Effector memory CD4-positive, alpha-beta T cell (primary cell): ENCODE measurements at places on chromosomes 2 and 18.

GRCh38 chr18:40974448-40974847, 980.6 kb upstream of the PIK3C3 start:
- DNase-seq = no peak

DNA sequence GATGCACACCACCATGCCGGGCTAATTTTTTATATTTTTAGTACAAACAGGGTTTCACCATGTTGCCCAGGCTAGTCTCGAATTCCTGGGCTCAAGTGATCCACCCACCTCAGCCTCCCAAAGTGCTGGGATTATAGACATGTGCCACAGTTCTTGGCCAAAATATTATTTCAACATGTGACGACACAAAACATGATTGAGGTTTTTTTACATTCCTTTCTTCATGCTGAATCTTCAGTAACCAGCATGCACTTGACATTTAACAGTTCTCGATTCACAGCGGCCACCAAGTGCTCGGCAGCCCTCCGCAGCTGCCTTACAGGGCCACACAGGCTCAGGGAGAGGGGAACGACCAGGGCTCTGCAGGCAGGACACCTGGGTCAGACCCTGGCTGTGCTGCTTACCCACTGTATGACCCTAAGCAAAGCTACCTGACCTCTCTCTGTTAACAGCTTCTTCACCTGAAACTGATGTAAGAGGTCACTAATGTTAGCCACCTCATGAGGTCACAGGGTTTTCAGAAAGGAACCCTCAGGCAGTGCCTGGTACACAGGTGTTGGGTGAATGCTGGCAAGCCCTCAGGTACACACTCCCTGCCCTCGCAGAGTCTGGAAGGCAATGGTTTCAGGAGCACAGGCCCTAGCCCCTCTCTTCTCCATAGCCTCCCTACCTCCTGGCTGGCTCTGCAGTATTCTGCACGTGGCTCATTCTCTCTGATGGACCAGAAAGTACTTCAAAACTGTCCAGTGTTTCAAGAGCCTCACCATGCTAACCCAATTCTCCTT, 25.7 kb downstream of the TUBB6 start:
- no peak for DNase-seq

DNA sequence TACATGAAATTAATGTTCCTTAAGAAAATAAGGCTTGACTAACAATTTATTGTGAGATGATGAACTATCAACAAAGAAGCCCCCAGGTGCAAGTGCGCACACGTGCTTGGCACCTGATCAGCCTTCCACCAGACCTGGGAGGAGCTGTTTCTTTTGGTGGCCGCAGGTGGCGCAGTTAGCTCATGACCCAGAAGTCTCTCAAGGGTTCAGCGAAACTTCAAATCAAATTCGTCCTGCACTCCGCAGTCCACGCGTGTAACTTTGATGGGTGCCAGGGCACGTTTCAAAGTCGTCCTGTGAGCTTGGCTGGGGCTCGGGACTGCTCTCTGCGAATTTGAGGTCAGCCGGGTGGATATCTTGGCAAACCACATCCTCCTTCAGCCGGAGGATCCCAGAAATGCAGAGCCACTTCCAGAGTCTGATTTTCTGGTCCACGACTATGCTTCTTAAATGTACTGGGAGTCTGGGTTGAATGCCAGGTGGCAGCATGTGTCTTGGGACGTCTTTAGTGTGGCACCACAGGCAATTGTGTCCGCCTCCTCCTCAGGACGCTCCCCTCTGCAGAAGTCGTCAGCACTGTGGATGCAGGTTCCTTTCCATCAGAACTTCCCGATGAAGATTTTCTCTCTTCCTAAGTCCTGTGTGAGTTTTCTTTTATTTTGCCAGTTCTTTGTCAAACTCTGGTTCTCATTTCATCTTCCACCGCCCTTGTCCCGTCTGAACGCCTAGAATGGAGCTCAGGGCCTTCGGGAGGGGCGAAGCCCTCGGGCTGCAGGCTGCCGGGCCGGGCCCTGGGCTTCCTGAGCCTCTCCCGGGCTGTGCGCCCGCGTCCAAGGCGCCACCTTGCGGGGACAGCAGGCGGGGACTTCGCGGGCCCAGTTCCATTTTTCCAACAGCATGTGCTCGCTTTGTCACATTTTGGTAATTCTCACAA, 61.3 kb upstream of the RAPGEF4 start:
- no peak for DNase-seq

DNA sequence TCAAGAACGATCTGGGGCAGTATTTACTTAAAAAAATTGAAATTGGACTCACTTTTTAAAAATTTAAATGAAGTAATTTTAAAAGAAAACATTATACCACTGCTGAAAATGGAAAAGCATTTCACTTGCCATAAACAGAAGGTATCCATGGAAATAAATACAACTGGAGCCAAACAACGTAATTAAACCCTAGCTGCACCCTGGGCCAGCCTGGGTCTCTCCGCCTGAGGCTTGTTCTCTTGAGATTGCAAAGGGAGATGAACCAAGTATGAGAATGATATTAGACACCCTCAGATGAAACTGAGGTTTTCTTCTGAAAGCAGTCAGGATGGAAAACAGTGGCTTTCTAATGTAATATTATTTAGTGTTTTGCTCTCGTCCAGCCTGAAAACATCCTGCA, 264.4 kb downstream of the KCNE4 start:
- no peak for DNase-seq

GRCh38 chr18:59275406-59275949, 2.2 kb upstream of the RAX start:
- DNase-seq = no peak

DNA sequence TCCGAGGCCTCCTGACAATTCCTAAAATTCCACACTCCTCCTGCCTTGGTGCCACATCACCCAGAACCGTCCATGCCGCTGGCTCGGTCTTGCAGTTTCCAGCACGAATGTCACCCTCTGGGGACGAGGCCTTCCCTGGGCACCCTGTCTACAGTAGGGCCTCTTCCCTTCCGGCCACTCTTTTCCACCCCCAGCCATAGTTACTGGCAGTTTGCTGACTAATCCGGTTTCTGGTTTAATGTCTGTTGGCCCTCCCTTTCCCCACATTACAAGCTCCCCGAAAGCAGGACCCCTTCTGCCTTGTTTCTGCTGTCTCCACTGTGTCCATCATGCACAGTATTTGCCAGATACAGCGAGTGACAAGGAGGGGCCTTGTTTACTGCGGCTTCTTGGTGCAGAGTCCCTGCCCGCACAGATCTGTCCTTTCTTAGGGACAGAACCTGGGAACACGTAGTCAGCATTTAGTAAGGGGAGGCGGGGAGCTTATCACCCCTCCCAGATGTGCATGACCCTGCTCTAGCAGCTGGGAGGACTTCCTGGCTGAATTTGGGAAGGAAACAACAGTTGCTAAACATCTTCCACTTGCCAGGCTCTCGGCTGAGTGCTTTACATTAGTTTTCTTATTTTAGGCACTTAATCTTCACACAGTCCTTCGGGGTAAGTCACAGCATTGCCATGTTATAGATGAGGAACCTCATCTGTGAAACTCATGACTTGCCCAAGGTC, 23.6 kb upstream of the CATIP start:
- no peak for DNase-seq

DNA sequence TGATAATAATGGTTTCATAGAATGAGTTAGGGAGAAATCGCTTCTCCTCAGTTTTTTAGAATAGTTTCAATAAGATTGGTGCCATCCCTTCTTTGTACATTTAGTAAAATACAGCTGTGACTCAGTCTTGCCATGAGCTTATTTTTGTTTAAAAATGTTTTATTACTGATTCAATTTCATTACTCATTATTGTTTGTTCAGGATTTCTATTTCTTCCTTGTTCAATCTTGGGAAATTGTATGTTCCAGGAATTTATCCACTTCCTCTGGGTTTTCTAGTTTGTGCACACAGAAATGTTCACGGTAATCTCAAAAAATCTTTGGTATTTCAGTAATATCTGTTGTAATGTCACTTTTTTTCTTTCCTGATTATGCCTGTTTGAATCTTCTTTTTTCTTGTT, 371.5 kb upstream of the SETBP1 start:
- DNase-seq = no peak

GRCh38 chr2:102522890-102523289, 49.9 kb downstream of the SLC9A4 start:
- no peak for DNase-seq

DNA sequence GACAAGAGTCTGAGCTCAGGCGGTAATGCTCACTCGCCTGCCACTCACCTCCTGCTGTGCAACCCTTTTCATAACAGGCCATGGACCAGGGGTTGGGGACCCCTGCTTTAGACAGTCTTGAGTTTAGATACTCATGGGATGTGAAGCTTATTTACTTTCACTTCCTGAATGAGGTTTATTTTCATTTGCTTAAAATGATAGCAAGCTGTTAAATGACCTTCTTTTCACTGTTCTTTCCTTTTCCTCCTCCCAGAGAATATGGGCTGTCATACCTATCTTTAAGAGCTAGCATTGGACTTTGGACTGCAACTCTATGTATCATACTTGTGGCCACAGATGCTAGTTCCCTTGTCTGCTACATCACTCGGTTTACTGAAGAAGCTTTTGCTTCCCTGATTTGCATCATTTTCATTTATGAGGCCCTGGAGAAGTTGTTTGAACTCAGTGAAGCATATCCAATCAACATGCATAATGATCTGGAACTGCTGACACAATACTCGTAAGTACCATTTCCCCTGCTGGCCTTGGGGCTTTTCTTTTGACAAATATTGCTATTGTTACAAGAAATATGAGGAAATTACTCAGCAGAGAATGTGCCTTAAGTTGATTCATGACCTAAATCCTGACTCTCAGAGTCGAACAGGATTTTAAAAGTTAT, 168.5 kb downstream of the DPP4 start:
- DNase-seq = no peak

DNA sequence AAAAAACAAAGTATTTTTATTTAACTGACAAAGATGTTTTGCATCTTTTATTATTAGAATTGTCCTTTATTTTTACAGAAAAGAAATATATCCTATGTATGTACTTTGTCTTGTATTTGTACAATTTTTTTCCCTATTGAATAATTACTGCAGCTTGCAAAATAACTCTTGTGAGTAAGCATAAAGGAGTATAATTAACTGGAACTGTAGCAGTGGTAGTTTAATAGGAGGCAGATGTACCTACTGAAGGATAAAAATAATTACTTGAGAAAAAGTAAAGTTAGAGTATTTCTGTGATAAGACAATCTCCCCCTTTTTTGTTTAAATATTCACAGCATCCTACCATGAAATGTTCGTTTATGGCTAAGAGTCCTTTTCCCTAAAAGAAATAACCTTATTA, 34.7 kb downstream of the EHBP1 start:
- no peak for DNase-seq

DNA sequence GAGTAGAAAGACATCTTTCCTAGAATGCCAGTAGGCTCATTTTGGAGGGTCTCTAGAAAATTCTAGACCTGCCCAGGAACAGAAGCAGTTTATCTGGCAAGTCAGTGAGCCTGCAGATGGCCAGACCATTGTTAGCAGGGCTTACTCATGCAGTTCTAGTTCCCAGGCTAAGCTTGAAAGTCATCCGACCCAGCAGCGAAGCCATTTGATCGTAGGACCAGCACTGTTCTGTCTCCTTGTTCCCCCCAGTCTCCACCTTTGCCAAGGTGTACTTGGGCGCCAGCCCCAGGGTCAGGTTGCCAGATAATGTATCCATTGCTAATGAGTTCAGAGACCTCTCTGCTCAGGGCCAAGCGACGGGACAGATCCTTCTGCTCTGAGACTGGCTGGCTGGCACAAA, 70.1 kb downstream of the EPAS1 start:
- DNase-seq = no peak

DNA sequence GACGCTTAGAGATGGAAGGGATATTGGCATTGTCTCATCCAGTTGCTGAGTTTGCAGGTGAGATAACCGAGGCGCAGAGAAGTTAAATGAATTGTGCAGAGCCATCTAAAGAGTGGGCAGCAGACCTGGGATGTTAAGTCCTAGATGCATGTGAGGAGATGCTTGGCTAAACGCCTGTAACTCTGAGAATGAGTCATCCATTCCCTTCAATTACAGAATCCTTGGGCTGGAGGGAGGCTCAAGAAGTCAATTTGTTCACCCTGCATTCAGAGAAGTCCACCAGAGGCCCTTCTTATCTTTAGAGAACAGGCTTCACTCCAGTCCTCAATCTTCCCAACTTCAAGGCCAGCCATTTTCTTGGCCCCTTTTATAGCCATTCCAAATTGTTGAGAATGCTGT, 1.6 kb downstream of the EHD3 start:
- DNase-seq = no peak

DNA sequence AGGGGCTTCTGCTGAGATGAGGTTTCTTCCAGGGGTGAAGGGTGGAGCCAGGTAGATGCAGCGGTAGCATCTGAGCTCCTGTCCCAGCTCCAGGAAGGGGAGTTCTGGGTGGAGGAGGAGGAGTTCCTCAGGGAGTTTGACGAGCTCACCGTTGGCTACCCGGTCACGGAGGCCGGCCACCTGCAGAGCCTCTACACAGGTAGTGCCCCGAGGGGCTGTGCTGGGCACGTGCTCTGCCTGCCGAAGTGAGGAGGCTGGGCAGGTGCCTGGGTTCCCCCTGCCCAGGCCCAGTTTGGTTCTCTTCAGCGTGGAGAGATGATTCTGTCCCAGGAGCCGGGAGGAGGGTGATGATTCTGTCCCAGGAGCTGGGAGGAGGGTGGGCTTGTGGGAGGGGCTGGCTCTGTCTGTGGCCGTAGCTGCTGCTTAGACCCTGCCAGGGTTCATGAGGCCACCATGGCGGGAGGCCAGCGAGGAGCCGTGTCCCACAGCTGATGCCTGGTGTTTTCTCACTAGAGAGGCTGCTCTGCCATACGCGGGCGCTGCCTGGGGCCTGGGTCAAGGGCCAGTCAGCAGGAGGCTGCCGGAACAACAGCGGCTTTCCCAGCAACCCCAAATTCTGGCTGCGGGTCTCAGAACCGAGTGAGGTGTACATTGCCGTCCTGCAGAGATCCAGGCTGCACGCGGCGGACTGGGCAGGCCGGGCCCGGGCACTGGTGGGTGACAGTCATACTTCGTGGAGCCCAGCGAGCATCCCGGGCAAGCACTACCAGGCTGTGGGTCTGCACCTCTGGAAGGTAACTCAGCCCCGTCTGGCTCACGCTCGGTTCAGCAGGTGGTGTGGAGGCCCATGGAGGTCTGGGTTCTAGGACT, 8.2 kb downstream of the CAPN10 start:
- no peak for DNase-seq

DNA sequence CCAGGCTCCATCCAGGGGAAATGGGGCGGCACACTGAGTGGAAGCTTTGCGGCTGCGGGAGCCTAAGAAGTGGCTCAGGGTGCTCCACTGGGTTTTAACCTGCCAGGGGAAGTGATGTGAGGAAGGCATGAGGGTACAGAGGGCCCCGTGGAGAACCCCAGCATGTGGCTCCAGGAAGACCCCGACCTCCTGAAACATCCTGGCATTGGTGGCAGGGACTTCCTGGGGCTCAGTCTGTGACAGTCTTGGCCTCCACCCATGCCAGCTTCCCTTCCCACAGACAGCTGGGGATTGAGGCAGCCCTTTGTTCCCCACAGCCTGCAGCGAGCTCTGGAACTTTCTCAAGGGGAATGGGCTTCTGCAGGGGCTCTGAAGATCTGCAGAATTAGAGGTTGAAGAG, 146.6 kb downstream of the TNS1 start:
- DNase-seq = no peak
